ENCODE measurements at places on chromosomes 7 and 10.

GRCh38 chr7:22442187-22442881, 57.7 kb downstream of the STEAP1B start:
- DNase-seq = no peak

DNA sequence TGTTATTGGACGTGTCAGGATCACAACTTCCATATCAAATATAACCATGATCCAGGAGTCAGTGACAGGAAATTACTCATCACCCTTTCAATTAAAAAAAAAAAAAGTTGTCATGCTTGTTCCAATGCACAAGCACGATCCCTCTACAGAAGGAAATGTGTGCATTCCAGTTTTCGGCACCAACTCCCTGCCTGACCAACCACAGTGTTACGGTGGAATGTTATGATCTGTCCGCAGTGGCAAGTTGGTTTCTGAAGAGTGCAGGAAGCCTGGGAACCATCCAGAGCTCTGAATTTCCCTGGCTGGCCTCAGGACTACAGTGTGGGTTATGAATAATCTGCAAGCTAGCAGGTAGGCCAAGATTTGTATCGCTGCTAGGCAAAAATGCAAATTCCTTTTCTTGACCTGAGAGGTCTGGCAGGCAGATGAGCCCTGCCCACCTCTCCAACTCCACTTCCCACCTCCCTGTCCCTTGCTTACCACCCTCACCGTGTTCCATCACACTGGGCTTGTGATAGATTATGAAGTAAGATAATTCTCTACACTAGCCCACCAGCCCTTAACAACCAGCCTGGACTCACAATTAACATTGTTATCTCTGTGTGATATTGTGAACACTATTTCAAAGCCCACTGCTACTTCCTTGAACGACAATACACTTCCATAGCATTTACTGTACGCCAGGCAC, 20.4 kb downstream of the FRMPD2 start:
- DNase-seq = no peak

- no peak for DNase-seq
These were observed 59.9 kb upstream of the INPP5A start for GRCh38 chr10:132477398-132478340.

GRCh38 chr10:117365612-117366011, 9.6 kb downstream of the PDZD8 start:
- no peak for DNase-seq

GRCh38 chr10:104255311-104255981, 754 bp downstream of the GSTO1 start:
- DNase-seq = no peak

- no peak for DNase-seq
These were observed 361.1 kb upstream of the NRP1 start for GRCh38 chr10:33695536-33695935.

GRCh38 chr7:142696456-142697179, 52.7 kb upstream of the PRSS1 start:
- no peak for DNase-seq

DNA sequence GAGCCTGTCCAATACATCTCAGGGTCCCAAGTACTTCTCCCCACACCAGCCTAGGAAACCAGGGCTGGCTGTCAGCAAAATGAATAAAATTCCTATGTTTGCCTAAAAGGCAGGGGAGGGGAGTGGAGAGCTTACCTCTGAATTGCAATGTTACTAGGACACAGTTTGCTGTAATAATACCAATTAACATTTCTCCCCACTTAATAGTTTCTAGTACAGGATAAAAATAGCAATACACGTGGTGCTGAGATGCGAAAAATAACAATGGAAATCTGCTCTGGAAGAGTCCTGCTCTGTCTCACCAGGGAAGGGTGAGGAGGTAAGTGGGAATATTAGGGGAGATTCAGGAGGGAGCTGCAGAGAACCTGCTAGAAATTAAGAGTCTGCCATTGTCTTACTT, 112.3 kb downstream of the PLXNA4 start:
- no peak for DNase-seq

- no peak for DNase-seq
These were observed 600.5 kb upstream of the MGMT start for GRCh38 chr10:128866551-128866950.

DNA sequence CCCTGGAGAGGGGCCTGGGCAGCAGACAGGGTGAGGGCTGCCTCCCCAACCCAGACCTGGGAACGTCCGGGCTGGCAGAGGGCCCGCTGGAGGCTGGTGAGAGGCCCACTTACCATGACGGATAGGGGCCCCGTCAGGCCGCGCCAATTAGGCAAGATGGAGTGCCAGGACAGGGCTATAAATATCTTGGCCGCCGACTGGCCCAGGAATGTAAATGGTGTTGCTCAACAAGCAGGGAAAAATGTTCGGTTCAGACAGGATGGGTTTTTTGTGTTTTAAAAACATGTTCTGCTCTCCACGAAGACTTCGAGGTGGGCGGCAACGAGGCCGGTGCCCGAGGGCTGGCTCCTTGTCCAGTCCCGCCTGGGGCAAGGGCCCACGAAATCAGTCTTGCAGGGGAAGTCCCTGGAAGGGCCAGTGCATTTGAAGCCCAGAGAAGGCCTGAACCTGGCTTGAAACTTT, 35.8 kb upstream of the ELN start:
- no peak for DNase-seq

DNA sequence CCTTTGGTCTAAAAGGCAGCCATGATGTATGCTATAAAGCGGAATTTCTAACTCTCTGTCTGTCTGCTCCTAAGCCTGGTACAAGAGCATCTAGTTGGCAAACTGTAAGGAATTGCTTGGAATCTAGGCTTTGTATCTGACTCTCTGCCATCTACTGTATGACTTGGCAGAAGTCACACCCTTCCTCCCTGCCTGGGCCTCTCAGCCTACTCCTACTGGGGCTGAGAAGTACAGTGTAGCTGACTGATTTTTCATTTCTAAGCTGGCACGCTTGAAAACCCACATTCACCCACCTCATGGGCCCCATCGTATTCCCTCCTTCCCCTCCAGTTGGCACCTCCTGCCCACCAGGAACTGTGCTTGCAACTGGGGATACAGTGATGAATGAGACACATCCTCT, 435.2 kb downstream of the PLXNA4 start:
- DNase-seq = no peak

DNA sequence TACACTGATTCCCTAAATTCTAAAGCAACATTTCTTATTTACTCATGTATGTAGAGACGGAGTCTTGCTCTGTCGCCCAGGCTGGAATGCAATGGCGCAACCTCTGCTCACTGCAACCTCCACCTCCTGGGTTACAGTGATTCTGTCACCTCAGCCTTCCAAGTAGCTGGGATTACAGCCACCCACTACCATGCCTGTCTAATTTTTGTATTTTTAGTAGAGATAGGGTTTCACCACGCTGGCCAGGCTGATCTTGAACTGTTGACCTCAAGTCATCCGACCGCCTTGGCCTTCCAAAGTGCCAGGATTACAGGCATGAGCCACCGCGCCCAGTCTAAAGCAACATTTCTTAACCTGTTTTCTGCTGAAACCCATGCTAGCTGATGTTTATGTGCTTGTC, 227.6 kb upstream of the PLXDC2 start:
- DNase-seq = no peak

DNA sequence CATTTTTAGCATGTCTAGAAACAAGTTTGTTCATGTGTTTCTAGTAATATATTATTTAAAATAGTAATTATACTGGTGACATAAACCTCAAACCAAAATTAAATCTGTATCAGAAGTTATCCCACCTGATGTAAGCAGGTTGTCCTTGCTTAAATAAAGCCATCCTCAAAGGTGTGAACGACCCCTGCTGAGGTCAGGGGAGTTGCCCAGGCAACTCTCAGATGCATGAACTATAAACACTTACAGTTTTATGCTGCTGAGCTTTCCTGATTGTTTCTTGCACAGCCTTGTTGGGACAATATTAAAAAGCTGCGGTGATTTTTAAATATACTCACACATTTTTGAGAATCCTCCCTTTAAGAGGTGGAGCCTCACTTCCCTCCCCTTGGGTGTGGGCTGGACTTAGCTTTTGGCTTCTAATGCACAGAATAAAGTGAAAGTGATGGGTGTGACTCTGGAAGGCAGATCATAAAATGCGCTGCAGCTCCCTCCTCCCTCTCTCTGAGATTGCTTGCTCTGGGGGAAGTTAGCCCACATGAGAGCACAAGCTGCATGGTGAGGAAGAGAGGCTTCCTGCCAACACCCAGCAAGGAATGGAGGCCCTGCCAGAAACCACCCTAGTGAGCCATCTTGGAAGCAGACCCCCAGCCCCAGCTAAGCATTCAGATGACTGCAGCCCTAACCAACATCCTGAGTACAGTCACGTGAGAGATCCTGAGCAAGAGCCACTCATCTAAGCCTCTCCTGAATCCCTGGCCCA, 152.7 kb downstream of the SKIDA1 start:
- no peak for DNase-seq

- DNase-seq = no peak
These were observed 55.9 kb downstream of the APBB1IP start for GRCh38 chr10:26494018-26494417.

- DNase-seq = no peak
These were observed 244.3 kb downstream of the MTERF1 start for GRCh38 chr7:91636129-91636724.

- DNase-seq = no peak
These were observed 36.8 kb downstream of the LMOD2 start for GRCh38 chr7:123692471-123692877.

DNA sequence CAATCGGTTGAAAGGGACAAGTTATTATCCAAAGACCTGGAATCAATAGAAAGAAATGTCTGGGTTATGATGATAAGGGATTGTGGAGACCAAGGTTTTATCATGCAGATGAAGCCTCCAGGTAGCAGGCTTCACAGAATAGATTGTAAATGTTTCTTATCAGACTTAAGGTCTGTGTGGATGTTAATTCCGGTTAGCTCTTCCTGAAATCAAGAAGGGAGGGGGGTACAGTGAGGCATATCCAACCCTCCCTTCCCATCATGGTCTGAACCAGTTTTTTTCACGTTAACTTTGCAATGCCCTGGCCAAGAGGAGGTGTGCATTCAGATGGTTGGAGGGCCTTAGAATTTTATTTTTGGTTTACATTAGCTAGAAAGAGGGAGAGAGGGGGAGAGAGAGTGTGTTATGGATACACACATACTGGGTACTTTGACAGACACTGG, 9.8 kb upstream of the LRRC61 start:
- no peak for DNase-seq

DNA sequence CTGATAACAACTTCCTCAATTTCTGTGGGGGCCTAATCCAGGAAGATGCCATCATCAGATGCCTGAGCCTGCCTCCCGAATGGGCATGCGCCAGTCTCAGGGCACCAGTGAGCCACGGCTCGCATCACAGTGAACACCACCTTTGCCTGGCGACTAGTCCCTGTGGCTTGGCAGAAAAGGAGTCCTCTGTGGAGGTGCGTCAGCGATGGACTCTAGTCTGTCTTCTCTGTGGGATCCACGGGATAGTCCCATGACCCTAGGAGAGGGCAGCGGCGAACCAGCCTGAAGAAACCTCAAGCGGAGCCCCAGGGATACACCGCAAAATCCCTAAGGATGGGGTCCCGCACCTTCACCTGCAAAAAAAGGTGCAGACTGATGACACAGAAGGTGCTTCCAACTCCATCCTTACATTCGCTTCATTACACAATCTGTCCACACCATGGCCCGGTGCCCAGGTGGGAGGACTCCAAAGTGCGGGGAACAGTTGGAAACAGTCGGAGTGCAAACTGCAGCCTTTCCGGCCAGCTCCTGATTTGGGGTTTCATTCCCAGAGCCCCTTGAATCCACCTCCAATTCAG, 35.1 kb upstream of the ZNF273 start:
- DNase-seq = no peak

DNA sequence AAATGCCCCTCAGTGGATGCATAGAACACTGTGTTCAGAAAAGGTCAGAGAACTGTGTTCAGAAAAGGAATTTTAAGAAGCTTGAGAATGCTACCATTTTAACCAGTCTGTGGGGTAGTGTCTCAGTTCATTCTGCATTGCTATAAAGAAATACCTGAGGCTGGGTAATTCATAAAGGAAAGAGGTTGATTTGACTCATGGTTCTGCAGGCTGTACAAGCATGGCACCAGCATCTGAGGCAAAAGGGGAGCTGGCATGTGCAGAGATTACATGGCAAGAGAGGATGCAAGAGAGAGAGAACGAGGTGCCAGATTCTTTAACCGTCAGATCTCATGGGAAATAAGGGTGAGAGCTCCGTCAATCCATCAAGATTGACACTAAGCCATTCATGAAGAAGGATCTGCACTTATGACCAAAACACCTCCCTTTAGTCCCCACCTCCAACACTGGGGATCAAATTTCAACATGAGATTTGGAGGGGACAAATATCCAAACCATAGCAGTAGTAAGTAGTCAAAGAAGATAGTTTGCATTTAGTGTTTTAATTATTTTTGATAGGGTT, 119.8 kb downstream of the FAM107B start:
- DNase-seq = no peak

GRCh38 chr10:102065561-102066398, 631 bp downstream of the HPS6 start:
- no peak for DNase-seq

- DNase-seq = no peak
These were observed 129.6 kb downstream of the SMURF1 start for GRCh38 chr7:99014113-99014985.

GRCh38 chr10:77636967-77637531, 559 bp downstream of the KCNMA1 start:
- no peak for DNase-seq

- DNase-seq = no peak
These were observed 77.1 kb downstream of the DNAJC1 start for GRCh38 chr10:21926358-21926925.

GRCh38 chr7:40197527-40197926, 62.7 kb downstream of the SUGCT start:
- DNase-seq = no peak

DNA sequence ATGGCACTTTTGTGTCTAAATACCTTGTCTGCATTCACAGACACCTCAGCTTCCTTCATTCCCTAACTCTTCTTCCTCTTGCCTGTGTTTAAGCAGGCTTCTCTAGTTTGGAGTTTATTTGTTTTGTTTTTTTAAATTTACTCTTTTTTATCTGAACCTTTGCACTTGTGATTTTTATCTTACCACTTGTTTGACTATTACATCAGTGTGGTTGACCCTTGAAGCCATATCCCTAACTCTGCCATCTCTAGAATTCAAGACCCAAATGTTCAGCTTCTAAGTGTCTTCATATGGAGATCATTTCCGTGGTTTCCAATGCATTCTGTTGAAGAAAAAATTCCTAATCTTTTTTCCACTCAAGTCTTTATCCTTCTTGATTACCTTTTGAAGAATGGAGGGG, 233.3 kb downstream of the KIAA1217 start:
- DNase-seq = no peak

GRCh38 chr10:129954492-129955315, 9.4 kb downstream of the EBF3 start:
- DNase-seq = no peak

DNA sequence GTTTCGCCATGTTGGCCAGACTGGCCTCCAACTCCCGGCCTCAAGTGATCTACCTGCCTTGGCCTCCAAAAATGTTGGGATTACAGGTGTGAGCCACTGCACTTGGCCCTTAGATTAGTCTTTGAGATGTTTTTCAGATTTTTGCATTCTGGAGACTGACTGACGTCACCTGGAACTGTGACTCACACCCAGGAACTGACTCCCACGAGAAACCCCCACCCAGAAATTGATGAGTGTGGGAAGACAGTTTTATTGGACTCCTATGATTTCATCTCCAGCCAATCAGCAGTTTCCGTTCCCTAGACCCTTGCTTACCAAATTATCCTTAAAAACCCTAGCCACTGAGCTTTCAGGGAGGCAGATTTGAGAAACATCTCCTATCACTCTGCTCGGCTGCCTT, 867.3 kb downstream of the TYW1 start:
- no peak for DNase-seq
